ENCODE measurements at places on chromosomes 7 and 10.

DNA sequence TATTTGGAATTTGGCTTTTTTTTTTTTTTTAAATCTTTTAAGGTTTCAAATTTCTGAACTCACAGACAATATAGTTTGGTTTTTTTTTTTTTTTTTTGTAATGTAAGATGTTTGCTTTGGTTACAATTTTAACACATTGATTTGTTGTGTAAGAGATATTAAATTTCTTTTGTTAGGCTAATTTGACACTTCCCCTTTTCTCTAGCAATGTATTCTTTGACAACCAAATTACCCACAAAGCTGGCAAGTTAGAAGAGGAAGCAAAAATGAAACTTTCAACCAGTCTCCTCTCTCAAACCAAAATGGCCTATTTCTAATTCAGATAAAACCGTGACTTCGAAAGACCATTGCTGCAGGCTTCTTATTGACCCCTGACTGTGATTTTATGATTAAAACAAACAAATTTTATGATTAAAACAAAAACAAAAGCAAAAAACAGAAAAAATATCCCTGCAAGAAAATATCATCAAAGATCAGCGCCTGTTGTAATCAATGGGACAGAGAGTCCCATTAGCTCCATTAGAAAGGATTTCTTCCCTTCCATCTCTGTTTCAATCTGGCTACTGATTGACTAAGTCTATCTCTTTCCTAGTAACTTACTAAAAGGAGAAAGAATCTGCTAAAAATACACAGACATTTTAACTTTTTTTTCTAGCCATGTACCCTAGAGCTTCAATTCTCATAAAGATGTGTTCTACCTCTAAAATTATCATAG, 489.2 kb downstream of the MDFIC start:
- DNase-seq = no peak

DNA sequence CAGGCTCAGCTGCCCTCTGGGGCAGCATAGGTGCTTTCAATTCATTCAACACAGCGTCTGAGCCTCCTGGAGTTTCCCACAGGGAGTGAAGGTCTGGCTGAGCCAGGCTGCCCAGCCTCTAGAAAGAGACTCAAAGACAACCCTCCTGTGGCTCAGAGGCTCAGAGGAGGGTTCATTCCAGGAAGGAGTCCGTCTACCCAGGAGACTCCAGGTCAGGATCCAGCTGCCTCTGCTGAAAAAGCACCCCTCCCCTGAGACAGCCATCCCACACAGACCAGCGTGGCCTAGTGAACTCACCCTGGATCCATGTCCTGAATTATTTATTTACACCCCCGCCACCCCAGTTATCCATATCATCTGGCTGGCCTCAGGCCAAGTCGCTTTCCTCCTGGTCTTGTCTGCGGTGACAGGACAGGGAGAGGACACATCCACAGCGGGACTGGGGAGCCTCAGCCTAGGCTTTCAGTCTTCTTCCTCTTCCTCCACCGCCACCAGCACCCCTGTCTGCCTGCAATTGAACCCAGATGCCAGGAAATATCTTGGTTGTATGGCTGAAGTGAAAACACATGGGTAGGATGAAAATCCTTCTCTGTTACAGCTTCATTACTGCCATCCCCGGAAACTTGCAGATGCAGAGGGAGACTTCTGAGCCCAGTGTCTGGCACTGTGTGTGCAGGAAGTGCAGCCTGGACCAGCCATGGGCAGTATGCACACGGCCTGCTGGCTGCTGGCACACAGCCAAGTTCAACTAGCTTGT, 44.0 kb upstream of the COL13A1 start:
- DNase-seq = no peak

GRCh38 chr7:42203336-42203735, 33.7 kb downstream of the GLI3 start:
- no peak for DNase-seq

GRCh38 chr7:153061910-153062528, 302.5 kb downstream of the ACTR3B start:
- DNase-seq = no peak

DNA sequence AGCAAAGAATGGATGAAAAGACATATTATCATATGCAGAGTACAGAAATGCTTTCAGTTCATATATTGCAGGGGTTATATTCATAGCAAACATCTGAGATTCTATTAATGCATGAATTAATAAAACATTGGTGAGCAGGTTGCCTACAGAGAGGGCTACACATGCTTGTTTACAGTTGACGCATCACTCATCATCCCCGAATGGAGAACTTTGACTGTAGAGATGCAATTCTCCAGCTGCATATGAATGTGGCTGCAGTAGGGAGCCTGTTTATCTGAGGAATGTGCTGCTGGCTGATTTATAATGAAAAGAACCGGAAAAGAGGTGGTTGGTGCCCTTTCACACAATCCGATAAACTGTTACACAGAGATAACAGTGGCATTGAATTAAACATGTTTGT, 116.5 kb downstream of the GRM3 start:
- no peak for DNase-seq

DNA sequence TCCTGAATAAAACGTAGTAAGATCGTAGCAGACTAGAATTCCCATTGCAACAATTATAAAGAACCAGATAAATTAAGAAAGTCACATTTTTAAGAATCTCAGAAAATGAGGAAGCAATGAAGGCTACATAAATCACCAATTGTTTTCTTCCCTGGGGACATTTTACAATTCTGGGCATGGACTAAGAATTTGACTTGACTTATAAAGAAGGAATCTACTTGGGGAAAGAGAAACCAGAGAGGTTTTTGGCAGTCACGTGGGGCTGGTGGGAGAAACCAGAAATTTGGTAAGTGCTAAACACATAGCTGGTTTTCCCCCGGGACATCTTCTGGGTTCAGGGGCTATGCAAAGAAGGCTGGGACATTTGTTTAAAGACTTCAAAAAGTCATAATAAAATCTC, 109.8 kb upstream of the IL6 start:
- DNase-seq = no peak

- DNase-seq = no peak
Measured at GRCh38 chr10:2985729-2986232, 81.6 kb upstream of the PFKP start.

GRCh38 chr10:14328881-14329672, 1.6 kb downstream of the FRMD4A start:
- no peak for DNase-seq

- DNase-seq = no peak
Measured at GRCh38 chr7:144407266-144407931, 3.9 kb upstream of the NOBOX start.

DNA sequence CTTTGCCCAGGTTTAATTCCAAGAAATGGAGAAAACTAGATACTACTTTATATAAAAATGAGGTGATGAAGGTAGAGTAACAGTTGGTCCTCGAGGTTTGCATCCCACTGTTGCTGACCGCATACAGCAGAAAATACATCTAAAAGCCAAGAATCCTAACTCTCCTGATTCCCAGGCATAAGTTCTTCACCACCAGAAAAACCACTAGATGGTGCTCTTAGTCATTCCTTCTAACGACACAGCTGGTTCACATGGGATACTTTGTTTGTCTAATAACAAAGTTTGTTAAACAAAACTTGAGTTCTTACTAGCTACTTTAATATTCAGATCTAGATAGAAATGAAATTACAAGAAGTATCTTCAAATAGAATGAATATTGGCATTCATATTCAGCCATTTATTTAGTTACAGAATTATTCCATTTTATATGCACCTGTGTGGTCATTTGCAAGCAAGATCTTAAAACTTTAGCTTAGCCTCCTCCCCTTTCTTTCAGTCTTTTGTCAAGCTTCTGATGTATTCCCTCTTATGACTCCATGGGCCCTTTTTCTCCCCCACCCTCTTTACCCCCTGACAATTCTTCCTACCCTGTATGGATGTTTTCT, 54.1 kb upstream of the CYP26C1 start:
- DNase-seq = no peak

- no peak for DNase-seq
Measured at GRCh38 chr10:14603534-14604102, 171.1 kb downstream of the FAM107B start.

- no peak for DNase-seq
Measured at GRCh38 chr10:127802531-127803095, 65.6 kb downstream of the FOXI2 start.

DNA sequence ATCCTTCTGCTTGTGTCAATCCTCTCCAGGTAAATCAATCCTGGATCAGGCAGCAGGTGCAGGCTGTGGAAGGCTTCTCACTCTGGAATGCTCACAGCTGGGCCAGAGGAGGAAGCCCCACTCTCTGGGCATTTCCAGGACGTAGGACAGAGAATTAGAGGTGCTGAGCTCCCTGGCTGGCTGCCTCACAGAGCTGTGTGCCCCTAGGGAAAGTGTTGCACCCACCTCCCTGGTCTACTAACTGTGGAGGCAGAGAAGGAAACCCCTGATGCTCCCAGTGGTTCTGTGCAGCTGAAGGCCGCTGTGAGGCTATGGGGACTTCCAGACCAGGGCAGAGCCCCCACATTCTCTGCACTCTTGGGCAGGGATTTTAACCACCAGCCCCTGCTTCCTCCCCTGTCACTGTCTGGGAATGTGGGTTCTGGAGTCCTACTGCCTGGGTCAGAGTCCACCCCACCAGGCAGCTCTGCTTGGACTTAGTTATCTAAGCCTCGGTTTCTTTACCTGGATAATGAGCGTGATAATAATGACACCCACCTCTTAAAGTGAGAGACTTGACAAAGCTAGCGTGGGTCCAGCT, 73.5 kb upstream of the EEPD1 start:
- DNase-seq = no peak

Measured in activated CD4-positive, CD25-positive, alpha-beta regulatory T cell treated with anti-CD3 and anti-CD28 coated beads, Interleukin-2, amount 50 U/mL, for 16 hours (primary cell).